Activated B cell treated with CpG ODN at 0.5 μM for 24 hours (primary cell): ENCODE measurements at places on chromosomes 7 and 10.

- DNase-seq, result no peak
These were observed 43.9 kb upstream of the LYZL1 start for GRCh38 chr10:29244978-29245377.

- DNase-seq, result no peak
These were observed 67.2 kb downstream of the CREB5 start for GRCh38 chr7:28479507-28479947.

GRCh38 chr7:73838642-73839041 lies 3.7 kb downstream of the METTL27 start:
- DNase-seq, result no peak

- DNase-seq, result no peak
These were observed 31.6 kb downstream of the SLIT1 start for GRCh38 chr10:97154162-97154561.

- DNase-seq, result no peak
These were observed 154.1 kb downstream of the DGKB start for GRCh38 chr7:14748461-14748860.

DNA sequence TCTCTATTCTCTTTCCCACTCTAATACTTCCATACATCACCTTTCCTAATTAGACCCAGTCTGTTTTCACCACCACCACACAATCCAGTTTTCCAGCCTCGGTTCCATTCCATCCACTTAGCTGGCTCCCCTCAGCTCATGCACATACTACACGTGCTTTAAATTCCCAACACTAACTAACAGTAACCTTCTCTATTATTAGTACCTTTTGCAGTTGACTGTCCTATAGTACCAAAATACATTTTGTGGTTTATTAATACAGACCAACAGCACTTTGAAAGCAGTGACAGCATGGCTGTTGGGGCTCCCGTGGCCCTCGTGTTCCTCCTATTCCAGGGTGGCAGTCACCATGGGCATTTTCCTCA lies 64.9 kb downstream of the LARP4B start:
- no peak for DNase-seq

DNA sequence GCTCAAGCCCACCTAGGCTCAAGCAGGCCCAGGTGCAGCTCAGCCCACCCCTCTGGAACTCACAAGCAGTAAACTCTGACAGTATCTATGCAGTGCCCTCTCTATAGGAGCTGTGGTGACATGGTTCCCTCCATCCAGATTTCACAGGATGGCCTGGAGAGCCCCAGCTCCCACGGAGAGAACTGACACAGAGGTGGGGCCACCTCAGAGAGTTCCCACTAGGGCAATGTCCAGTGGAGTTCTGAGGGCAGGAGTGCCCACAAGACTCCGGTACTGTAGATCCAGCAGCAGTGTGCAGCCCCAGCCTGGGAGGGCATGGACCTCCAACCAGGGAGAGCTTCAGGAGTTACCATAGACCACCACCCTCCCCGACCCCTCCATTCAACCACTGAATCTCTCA lies 37.3 kb upstream of the CNPY1 start:
- DNase-seq, result no peak
